Stimulated activated CD8-positive, alpha-beta memory T cell treated with anti-CD3 and anti-CD28 coated beads, Interleukin-7, amount 100 ng/mL, for 4 hours (primary cell): ENCODE measurements at places on chromosomes 7 and 10.

GRCh38 chr7:112748381-112748780, 41.8 kb downstream of the TMEM168 start:
- no peak for DNase-seq

- DNase-seq, result no peak
Measured at GRCh38 chr10:132336919-132337407, 5.0 kb downstream of the LRRC27 start.

GRCh38 chr7:117995850-117996650, 122.8 kb upstream of the CTTNBP2 start:
- no peak for DNase-seq

DNA sequence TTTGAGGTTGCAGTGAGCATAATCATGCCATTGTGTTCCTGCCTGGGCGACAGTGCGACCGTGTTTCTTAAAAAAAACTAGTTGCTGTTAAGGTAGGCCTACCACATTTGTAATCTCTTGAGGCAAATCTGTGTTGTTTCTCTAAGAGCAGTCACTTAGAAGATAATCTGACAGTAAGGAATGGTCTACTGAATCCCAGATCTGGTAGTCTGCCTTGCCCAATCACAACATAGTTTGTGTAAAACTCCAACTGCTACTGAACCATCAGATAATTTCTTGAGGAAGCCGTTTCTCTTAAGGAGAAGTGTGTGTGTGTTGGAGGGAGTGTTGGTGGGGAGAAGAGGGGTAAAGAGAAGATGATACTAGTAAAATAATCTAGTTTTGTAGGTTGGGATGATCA, 5.0 kb downstream of the NRF1 start:
- no peak for DNase-seq

- no peak for DNase-seq
Measured at GRCh38 chr7:158825628-158826289, 3.5 kb downstream of the ESYT2 start.

DNA sequence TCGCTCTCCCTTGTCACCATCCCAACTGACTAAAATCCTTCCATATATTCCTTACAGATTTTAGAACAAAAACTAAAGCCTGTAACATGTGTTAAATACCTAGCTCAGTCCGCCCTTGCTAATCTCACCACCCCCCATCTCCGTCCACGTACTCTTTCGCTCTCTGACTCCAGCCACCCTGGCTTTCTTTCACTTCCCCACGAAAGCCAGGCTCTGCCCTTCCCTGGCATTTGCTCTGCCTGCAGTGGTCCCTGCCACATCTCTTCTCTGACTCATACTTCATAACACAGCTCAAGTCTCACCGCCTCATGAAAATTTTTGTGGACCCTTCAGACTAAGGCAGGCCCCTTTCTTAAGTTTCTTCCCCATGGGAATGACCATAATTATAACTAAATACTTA, 11.7 kb upstream of the GPAM start:
- no peak for DNase-seq

DNA sequence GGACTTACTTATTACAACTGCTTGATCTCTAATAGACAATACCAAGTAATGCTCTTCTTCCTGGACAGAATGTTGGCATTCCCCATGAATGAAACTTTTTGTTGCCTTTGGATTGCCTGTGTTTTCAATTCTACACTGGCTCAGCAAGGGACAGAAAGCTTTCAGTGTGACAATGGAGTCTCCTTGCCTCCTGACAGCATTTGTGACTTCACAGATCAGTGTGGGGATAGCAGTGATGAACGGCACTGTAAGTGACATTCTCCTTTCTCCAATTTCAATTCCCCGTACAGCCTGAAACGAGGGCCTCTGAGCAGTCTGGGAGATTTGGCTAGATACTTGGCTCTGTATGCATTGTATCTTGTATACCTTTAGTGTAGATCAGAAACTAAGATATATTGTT, 290 bp downstream of the MALRD1 start:
- no peak for DNase-seq

DNA sequence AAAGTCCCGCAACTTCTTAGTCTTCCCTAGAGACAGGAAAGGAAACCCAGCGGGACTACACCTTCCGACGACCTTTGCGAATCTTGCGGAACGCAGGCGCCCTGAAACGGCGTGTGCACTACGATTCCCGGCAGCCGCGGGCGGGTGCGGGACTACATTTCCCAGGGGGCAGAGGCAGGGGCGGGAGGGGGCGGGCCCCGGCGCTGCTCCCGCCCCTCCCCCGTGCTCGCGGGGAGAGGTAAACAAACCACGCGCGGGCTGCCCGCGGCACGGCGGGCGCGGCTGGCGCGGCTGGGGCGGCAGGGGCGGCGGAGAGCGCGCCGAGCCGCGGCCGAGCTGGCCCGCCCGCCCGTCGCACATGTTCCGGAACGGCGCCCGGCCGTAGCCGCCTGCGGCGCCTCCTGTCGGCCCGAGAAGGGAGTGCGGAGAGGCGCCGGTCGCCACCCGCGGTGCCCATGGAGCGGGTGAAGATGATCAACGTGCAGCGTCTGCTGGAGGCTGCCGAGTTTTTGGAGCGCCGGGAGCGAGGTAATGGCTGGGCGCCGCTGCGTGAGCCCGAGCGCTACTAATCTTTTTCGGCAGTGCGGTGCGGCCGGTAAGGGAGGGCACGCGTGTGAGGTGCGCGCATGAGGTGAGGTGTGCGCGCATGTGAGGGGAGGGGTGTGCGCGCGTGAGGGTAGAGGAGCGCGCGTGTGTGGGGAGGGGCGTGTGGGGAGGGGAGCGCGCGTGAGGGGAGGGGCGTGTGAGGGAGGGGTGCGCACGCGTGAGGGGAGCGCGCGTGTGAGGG, 18.5 kb downstream of the MXI1 start:
- peak; percentile 76 for DNase-seq

DNA sequence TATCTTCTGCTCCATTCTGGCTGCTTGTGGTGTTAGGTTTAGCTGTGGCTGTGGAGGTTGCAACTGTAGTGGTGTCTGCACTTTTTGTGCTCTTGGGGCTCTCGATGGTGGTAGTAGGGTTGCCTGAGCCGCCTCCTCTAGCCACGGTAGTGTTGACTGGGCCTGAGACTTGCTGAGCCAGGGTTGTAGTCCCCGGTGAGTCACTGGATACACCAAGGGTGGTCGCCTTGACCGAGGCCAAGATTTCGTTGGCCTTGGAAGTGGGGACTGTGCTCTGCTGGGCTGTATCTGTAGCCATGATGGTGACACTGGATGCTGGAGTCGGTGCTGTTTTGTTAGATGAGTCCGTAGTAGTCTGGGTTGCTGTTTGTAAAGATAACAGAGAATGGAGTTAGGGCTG, 45.4 kb downstream of the PODXL start:
- no peak for DNase-seq

DNA sequence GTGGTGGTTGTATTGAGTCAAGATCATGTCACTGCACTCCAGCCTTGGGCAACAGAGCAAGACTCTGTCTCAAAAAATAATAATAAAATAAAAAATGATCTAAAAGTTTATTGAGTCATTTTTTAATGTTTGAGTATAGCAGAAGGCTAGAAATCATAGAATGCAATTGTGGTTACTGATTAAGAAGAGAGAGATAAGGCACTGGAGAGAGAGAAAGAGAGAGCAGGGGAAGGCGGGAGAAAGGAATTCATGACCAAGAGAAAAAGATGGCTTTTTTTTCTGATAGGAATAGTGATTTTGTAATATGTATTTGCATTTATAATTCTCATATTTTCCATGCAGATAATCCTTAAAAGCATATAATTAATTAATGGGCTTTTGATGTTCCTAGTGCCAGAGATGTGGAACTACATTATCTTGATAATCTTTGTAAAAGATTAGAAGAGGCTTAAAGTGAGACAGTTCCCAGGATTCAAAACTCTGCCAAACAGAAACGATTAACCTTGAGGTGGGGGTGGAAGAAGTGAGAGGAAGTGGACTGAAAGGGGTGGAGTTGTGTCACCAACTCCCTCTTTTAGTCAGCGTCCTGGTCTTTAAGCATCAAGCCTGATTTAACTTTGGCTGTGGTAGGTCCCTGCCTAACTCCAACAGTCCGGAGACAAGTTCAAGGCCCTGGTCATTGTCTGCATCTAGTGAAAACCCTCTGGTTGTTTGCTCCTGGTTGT, 76.2 kb downstream of the CHN2 start:
- DNase-seq, result no peak

DNA sequence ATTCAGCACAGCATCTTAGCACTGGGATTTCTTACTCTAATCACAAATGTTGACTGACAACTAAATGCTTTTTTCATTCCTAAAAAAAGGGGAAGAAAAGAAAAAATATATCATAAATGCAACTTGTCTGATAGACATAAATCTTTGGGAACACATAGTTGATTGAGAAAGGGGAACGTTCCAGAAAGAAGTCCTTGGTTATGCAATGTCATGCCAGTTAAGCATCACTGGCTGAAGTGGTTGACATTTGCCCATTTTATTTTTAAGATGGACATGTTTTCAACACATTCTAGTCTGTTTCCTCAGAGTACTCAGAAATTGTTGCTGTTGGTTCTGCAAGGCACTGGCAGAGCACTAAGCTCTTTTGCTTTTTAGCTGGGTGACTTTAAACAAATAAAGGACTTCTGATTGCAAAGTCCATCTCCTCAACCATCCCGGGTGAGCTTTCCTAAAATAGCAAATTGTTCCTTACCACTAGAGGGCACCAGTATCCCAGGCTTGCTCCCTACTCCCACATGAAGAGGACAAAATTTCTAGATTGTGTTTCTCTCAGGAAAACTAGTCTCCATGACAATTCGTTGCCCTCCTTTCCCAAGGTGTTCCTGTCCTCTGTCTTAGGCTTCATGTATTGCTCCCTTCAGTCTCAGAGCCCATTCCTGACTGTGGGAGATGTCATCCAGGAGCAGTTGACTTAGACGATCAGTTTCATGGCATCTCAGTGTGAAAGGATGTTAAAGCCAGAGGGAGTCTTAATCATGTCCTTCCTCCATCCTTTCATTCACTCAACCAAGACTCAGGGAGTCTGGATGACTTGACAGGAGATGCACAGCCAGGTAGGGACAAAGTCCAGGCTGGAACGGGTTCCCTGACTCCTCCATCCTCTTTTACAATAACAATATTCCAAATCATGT, 23.9 kb downstream of the OPALIN start:
- no peak for DNase-seq

DNA sequence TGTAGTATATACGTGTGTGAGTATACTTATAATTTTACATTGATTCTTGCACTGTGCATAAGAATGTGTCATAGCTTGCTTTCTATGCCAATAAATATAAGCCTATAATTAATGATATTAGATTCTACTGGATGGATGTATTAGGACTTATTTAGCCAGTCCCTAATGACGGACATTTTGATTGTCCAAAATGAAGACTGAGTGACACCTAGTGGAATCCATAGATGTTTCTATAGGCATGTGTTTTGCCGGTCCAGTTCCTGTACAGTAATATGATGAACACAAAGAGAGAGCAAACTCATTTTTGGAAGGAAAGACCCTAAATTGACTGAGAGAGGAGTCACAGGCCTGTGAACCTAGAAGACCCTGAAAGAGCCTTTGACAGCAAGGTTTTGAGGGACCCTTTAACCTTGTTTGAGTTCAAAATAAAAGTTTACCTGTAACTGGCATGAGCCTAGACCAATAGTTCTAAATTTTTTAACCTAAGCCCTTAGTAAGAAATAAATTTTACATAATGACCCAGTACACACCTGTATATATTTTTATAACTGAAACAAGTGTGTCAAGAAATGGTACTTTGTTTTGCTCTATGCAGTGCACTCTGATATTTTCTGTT, 42.4 kb upstream of the AGBL3 start:
- no peak for DNase-seq

DNA sequence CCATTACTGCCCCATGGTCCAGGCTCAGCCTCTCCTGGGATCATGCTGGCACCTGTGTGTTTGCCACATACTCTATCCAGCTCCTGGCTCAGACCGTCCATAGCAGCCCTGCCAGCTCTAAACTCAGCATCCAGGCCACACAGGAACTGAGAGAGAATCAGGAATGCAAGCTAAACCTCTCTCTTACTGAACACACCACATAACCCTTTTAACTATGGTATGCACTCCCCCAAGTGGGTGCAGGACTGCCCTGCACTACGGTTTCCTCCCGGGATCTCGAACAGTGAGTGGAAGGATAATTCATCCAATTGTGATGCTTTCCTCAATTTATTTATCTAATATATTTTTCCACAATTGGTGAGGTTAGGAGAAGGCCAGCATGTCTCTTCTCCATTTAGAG, 17.1 kb upstream of the ZNF800 start:
- no peak for DNase-seq

DNA sequence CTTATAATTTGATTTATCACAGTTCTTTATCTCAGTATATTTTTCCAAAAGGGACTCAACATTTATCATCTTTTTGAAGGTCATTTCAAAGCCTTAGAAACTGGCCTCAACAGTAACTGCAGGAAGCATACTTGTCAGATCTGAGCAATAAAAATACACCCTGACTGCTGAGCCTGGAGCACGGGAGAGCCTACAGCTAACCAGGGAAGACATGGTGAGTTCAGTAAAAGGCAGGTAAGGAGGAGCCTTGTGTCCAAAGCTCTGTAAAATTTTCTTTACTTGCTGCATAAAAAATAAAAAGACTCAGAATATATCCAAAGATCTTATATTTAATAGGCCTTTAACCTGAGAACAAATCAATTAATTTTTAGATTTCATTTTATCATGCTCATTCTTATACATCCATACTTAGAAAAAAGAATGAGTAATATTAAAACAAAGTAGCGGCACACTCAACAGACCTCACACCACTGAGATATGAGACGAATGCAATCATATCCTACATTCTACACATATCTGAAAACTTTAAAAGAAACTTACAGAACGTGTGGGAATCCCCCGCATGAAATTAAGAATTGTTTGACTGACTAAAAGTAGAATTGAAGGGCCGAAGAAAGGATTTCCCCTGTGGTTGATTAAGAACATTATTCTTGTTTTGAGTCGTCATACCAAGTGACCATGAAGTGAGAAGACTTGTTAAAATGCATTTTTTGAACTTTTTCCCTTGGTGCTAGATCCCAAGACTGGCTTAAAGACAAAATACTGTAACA, 296.4 kb upstream of the MKLN1 start:
- no peak for DNase-seq

DNA sequence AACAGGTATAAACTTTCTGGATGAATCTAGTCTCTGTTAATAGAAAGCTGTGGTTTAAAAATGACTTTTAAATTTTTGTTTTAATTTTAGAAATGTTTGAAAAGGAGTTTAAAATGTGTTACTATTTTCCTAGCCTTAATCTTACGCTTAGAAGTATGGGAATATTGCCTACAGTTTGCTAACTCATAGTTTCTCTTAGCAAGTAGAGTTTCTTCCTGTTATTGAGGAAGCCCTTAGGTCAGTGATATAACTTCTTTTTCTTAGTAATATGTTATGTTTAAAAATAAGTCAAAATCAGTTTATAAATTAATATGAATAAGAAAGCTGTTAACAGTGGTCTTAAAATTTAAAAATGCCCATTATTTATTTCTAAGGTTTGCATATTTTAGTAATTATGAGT, 3.1 kb downstream of the STARD3NL start:
- no peak for DNase-seq

- DNase-seq, result no peak
Measured at GRCh38 chr7:56609852-56610355, 493.7 kb upstream of the NUPR2 start.

DNA sequence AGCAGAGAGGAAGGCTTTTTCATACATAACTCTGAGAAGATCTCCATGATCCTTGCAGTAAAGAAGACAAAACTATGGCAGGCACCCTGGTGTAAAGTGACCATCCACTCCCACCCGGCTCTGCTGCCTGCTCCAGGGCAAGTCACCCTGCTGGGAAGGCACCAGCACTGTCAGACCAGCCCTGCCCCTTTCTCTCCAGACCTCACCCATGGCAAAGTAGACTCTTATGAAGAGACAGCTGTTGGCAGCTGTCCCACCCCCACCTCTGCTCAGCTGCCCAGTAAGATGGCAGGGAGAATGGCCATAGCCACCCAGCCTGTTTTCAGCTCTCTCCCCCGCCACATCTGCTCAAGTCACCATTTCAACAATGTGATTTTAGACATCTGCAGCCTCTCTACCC, 8.6 kb upstream of the ZMIZ2 start:
- no peak for DNase-seq
